ENCODE measurements at places on chromosomes 16 and 17. TPM values are rescaled to one million over a fixed set of nuclear protein-coding genes. Genes with fewer than 3 reads are reported as not detected.

- no peaks in the 10 kb centered on the region for H3K27me3 ChIP-seq
- H3K27ac ChIP-seq: no peak overlapping the region
- H3K4me3 ChIP-seq: no peak overlapping the region
- H3K4me1 ChIP-seq: peaks cover 6% of the 10 kb centered on the region
- no peak for DNase-seq
These were observed 19.2 kb downstream of the RAI1 start for GRCh38 chr17:17700251-17700969.

Gene ARL5C
- total RNA-seq: not detected

DNA sequence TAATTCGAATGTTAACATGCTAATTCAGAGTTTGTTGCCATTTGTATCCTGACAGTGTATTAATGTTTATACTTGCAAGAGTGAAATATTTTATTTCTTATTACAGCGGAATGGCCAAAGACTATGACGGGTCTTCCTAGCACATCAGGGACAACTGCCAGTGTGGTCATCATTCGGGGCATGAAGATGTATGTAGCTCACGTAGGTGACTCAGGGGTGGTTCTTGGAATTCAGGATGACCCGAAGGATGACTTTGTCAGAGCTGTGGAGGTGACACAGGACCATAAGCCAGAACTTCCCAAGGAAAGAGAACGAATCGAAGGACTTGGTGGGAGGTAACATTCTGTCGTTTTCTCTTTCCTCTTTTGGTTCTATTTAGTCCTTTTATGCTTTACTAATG is 23.4 kb downstream of the PPM1D start:
- H3K27me3 ChIP-seq: no peaks in the 10 kb centered on the region
- no peaks in the 10 kb centered on the region for H3K4me1 ChIP-seq
- no peaks in the 10 kb centered on the region for H3K36me3 ChIP-seq
- no peak for DNase-seq
- H3K4me3 ChIP-seq: no peak overlapping the region
- no peak overlapping the region for H3K27ac ChIP-seq

- H3K27ac ChIP-seq: no peak overlapping the region
- H3K4me1 ChIP-seq: no peaks in the 10 kb centered on the region
- no peaks in the 10 kb centered on the region for H3K36me3 ChIP-seq
- no peak overlapping the region for H3K4me3 ChIP-seq
These were observed 3.5 kb downstream of the C17orf100 start for GRCh38 chr17:6654841-6655731.

Gene RASL10B
- 13.3 TPM for total RNA-seq

- no peaks in the 10 kb centered on the region for H3K36me3 ChIP-seq
- no peak for DNase-seq
- H3K27ac ChIP-seq: no peak overlapping the region
- no peaks in the 10 kb centered on the region for H3K27me3 ChIP-seq
These were observed 99.2 kb downstream of the GOSR1 start for GRCh38 chr17:30576326-30576861.

GRCh38 chr17:12907477-12907876 is 110.3 kb downstream of the ELAC2 start:
- no peak for DNase-seq
- no peaks in the 10 kb centered on the region for H3K4me1 ChIP-seq
- H3K27ac ChIP-seq: no peak overlapping the region
- no peak overlapping the region for H3K4me3 ChIP-seq
- H3K27me3 ChIP-seq: no peaks in the 10 kb centered on the region

Data from Caco-2 (cell line).